ENCODE measurements at places on chromosomes 3 and 15. TPM values are rescaled to one million over a fixed set of nuclear protein-coding genes. Genes with fewer than 3 reads are reported as not detected.

The ATP8B4 gene
- not detected for total RNA-seq

DNA sequence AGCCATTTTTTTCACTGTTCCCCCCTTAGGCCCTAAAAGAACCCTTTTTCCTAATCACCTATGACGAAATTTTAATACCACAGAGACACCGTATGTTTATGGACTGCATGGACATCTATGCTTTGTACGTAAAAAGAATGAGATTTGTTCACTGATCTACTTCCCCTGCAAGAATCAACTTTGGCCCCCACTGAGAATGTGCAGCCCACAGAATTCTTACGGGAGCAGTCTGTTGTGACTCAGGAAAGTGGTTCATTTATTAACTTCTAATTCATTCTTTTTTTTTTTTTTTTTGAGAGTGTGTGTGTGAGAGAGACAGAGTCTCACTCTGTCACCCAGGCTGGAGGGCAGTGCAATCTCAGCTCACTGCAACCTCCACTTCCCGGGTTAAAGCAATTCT is 17.6 kb downstream of the EIF4E3 start:
- no peaks in the 10 kb centered on the region for H3K27me3 ChIP-seq
- H3K36me3 ChIP-seq = no peaks in the 10 kb centered on the region
- no peak overlapping the region for H3K4me3 ChIP-seq
- no peak overlapping the region for H3K27ac ChIP-seq
- no peaks in the 10 kb centered on the region for H3K4me1 ChIP-seq

DNA sequence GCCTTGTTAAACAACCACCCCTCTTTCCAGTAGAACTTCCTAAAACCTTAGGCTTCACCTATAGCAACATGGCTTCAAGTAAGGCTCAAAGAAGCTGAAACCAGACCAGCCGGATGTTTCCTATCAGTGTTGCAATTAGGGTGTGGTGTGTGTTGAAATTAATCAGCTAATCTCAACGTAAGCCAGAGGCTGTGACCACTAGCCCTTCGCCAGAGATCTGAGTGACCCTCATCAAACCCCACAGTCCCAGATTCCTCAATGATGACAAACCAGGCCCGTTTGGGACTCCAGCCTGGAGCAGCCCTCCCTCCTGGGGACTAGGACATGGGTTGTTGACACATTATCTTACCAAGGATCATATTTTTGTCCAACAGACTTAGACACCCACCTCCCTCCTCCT is 27.3 kb downstream of the CYP11A1 start:
- H3K27me3 ChIP-seq = no peaks in the 10 kb centered on the region
- H3K4me3 ChIP-seq = no peak overlapping the region
- DNase-seq = peak; percentile 26
- H3K36me3 ChIP-seq = peaks cover 5% of the 10 kb centered on the region

GRCh38 chr15:56772868-56773639 is 39.7 kb upstream of the ZNF280D start:
- H3K27ac ChIP-seq = no peak overlapping the region
- H3K4me1 ChIP-seq = peaks cover 8% of the 10 kb centered on the region
- H3K4me3 ChIP-seq = no peak overlapping the region
- no peaks in the 10 kb centered on the region for H3K36me3 ChIP-seq

DNA sequence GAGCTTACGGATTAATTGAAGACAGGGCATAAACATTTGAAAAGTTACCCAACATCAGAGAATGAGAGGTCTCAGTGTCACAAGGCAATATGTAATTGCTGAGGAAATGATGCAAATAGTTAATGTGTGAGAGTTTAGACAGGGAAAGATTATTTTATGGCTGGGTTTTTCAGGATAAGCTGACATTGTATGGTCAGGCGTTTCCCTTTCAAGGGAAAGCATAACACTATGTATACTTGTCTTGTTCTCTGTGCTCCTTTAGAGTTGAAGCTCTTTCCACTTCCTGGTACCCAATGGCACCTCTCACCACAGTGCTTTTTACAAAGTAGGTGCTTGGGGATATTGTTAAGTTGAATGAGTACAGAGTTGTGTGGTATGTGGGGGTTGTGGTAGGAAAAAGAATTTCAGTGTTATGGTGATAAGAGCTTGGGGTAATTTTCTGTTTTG is 19.9 kb downstream of the IQGAP1 start:
- peak; percentile 3 for DNase-seq
- H3K36me3 ChIP-seq = peaks cover 43% of the 10 kb centered on the region
- H3K27ac ChIP-seq = peak overlapping the region; percentile 87
- H3K27me3 ChIP-seq = no peaks in the 10 kb centered on the region

DNA sequence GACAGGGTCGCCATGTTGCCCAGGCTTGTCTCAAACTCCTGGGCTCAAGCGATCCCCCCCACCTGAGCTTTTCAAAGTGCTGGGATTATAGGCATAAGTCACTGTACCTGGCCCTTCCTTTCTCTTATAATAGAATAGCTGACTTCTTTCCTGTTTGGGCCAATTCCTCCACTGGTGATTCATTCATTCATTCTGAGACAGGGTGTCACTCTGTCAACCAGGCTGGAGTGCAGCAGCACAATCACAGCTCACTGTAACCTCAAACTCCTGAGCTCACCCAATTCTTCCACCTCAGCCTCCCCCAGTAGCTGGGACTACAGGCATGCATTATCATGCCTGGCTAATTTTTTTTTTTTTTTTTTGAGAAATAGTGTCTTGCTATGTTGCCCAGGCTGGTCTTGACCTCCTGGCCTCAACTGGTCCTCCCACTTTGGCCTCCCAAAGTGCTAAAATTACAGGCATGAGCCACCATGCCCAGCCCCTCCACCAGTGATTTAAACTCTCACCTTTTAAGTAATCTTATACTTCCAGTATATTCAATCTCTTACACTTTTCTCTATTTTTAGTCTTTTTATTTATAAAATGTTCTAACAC is 20.9 kb downstream of the GNB4 start:
- H3K27ac ChIP-seq = no peak overlapping the region
- peaks cover 30% of the 10 kb centered on the region for H3K4me1 ChIP-seq
- H3K27me3 ChIP-seq = no peaks in the 10 kb centered on the region
- peaks cover 7% of the 10 kb centered on the region for H3K36me3 ChIP-seq

GRCh38 chr3:5047764-5048419 is 68.7 kb downstream of the BHLHE40 start:
- H3K4me3 ChIP-seq = no peak overlapping the region
- H3K27me3 ChIP-seq = no peaks in the 10 kb centered on the region
- no peaks in the 10 kb centered on the region for H3K4me1 ChIP-seq

- H3K27me3 ChIP-seq = no peaks in the 10 kb centered on the region
- no peaks in the 10 kb centered on the region for H3K4me1 ChIP-seq
- H3K36me3 ChIP-seq = no peaks in the 10 kb centered on the region
- no peak overlapping the region for H3K27ac ChIP-seq
- no peak for DNase-seq
Measured at GRCh38 chr3:150264561-150265279, 143.4 kb upstream of the TSC22D2 start.

DNA sequence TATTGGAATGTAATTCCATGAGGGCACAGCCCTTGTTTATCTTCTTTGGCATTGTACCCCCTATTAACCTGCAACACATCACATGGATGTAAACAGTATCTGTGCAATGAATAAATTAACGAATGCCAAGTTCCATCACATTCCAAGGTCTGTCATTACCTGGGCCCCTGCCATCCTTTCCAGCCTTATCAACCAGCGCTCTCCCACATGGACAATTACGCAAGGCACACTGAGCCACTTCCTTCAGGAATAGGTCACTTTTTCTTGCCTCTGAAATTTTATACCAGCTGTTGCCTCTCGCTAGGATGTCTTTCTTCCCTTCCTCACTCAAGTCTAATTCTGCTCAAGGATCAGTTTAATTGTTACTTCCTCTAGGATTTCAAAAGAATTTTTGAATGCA is 1051.8 kb upstream of the CFAP20DC start:
- no peak overlapping the region for H3K4me3 ChIP-seq
- no peaks in the 10 kb centered on the region for H3K36me3 ChIP-seq
- no peaks in the 10 kb centered on the region for H3K4me1 ChIP-seq

DNA sequence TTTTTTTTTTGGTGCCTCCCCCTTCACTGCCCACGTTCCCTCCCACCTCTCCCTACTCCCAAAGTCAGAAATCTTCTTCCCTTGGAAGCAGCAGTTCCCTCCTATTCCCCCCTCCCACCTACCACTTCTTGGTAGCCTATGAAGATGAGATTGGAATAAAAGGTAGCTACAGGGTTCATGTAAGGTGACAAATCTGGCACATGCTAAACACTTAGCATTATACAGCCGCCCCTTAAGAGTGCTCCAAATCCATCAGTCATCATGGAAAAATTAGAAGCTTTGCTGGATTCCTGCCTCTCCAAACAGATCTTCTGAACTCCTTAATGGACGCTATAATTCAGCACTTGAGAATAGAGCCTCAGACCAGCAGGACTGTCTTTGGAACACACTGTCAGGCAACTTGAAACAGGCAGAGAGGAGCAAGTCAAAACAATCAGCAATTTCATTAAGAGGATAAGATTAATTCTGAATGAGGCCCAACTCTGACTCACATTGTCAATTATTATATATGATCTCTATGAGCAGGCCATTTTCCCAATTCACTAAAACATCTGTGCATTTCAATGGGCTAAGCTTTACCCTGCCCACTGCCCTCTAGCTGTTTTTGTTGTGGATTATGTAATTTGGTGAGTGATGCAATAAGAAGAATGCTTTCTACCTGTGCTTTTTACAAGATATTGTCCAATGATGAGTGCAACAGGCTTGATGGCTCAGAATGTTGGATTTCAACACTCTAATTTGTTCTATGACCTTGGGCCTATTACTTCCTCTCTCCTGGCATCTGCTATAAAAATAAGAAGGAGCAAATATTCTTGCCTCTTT is 34.6 kb upstream of the SPRED1 start:
- peak overlapping the region; percentile 63 for H3K27ac ChIP-seq
- DNase-seq = peak; percentile 92
- H3K4me3 ChIP-seq = peak overlapping the region; percentile 39
- H3K36me3 ChIP-seq = no peaks in the 10 kb centered on the region
- H3K27me3 ChIP-seq = no peaks in the 10 kb centered on the region

- peaks cover 8% of the 10 kb centered on the region for H3K4me1 ChIP-seq
- H3K27ac ChIP-seq = no peak overlapping the region
- H3K36me3 ChIP-seq = no peaks in the 10 kb centered on the region
- no peak for DNase-seq
Measured at GRCh38 chr3:11088831-11089230, 65.5 kb upstream of the HRH1 start.

DNA sequence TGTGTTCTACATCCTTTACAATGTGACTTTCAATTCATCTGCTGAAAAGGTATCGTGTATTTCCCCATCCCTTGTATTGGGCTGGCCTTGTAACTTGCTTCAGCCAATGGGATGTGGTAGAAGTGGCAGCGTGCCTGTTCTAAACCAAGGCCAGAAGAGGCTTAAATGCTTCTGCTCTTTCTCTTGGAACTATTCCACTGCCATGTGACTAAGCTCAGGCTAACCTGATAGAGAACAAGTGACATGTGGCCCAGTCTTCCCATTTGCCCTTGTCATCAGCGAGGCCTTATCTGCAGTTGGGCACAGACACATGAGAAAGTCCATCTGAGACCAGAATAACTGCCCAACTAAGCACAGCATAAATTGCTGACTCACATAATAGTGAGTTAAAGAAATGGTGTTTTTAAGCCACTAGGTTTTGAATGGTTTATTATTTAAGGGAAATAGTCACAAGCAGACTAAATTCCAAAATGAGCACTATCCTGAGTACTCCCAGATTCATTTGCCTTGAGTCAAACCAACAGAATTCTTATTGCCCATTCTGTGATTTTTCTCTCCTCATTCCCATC is 230.2 kb downstream of the CPNE4 start:
- peaks cover 40% of the 10 kb centered on the region for H3K27me3 ChIP-seq
- no peak overlapping the region for H3K27ac ChIP-seq
- H3K4me1 ChIP-seq = no peaks in the 10 kb centered on the region
- no peaks in the 10 kb centered on the region for H3K36me3 ChIP-seq

DNA sequence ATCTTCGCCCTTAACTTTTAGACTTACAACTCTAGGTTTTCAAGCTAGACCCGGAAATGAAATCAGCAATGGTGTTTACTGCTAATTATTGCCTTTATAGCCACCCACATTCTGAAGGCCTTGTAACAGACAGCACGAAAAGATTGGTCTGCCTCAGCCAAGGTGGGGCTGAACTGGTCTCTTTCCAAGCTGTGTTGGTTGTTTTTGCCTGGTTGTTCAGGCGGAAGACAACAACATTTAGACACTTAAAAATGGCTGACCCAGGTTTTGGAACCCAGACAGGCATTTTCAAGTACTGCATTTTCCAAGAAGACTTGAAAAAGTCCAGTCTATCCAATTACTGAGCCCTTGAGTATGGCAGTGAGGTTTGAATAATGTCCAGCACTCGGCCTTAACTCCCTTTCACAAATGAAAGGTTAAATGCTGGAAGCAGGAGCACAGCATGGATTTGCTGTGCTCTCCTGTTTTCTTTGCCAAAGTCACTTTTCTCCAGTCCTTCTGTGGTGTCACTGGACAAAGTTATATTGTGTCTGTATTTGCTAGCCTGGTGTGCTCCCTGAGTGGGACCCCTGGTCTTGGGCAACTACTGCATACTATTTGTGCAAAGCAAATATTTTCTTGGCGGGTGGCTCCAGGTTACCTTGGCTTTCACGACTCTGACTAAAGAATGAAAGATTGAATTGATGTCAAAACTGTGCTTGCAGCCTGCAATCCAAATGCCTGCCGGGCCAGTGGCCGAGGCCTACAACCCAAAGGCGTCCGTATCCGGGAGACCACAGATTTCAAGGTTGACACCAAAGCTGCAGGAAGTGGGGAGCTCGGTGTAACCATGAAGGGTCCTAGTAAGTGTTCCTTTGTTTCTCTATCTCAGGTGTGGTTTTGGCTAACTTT is 93.5 kb downstream of the FLNB start:
- H3K27ac ChIP-seq = no peak overlapping the region
- no peak for DNase-seq
- no peaks in the 10 kb centered on the region for H3K4me1 ChIP-seq
- no peak overlapping the region for H3K4me3 ChIP-seq
- no peaks in the 10 kb centered on the region for H3K27me3 ChIP-seq
- peaks cover 99% of the 10 kb centered on the region for H3K36me3 ChIP-seq

DNA sequence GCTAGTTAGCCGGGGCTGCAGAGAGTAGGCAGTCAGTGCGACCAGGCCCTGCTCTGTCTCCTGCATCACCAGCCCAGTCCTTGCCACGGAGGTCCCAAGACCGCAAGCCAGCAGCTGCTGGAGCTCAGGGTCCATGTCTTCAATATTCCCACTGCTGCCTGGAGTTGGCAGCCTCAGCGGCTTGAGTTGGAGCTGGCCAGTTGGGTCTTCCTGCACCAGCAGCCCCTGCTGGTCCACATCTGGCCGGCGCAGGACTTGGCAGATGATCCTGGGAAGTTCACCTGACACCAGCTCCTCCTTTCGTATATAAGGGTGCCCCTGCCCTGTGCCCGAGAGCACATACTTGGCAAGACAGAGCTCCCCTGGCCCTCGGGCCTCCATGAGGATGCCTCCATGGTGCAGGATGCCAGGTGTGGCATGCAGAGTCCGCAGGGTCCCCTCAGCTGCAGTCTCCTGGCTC is 5.7 kb downstream of the XIRP1 start:
- peaks cover 7% of the 10 kb centered on the region for H3K4me1 ChIP-seq
- H3K27ac ChIP-seq = no peak overlapping the region
- DNase-seq = no peak
- no peaks in the 10 kb centered on the region for H3K27me3 ChIP-seq
- H3K36me3 ChIP-seq = peaks cover 5% of the 10 kb centered on the region

DNA sequence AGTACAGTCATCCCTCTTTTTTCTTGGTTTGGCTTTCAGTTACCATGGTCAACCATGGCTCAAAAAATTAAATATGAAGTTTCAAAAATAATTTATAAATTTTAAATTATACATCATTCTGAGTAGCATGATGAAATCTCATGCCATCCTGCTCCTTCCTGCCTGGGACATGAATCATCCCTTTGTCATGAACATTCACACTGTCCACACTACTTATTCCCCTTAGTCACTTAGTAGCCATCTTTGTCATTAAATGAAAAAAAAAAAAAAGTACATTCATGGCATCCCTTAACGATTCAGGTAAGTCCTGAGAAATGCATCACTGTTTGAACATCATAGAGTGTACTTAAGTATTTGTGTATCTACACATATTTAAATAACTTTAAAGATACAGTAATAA is 1046.3 kb downstream of the ROBO2 start:
- H3K4me1 ChIP-seq = peaks cover 5% of the 10 kb centered on the region
- DNase-seq = peak; percentile 20
- H3K4me3 ChIP-seq = no peak overlapping the region
